Uterus (tissue), 4 donors: ENCODE measurements at places on chromosomes 3 and 15. TPM values are rescaled to one million over a fixed set of nuclear protein-coding genes. Genes with fewer than 3 reads are reported as not detected.

DNA sequence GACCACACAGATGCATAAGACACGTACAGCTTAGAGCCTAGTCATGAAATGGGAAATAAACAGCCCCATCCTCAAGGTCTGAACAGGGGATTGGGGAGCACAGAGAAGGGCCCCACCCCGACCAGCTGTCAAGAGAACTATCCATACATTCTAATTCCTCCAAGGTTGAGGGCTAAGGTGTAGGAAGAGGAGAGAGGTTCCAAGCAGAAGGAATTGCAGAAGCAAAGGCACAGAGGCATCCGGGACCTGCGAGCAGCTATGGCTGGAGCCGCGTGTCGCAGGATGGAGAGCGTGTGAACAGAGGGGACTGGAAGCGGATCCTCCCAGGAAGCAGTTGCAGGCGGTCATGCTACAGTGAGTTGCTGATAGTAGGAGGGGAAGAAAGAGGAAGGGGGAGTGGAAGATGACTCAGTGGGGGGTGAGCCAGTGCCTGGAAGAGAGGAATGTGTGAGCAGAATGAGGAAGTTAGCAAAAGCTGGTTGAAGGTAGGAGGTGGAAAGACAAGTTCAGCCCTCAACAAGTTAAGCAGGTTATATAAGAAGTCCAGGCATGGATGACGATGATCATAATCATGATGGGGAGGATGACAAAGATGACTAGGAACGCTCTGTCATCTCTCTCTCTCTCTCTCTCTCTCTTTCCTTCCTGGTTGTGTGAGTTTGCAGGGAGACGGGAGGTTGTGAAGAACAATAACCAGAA lies 89.7 kb downstream of the LIPC start:
- peak; percentile 28 for DNase-seq

- DNase-seq: no peak
Observed at GRCh38 chr3:56813653-56813960, 11.9 kb upstream of the ARHGEF3 start.

DNA sequence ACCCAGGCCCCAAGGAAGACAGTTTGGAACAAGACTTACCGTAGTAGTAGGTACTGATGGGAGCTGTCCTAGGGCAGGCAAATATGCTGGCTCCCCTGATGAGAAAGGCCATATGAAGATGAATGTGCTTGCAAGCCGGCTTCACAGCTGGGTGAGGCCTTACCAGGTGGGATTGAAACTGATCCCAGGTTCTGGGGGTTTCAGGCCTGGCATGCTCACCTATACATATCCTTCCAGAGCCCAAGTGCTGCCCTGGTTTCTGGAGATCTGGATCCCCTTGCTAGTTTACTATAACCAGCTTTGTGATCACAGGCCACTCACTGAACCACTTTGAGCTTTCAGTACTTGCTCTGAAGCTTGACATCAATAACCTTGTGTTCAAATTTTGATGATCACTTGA lies 274.3 kb downstream of the EPHB1 start:
- no peak for DNase-seq

Gene RAB6B
- total RNA-seq: 12.0 TPM

Gene CLDND1
- 134 TPM for total RNA-seq

- no peak for DNase-seq
Observed at GRCh38 chr15:37291920-37292319, 191.6 kb upstream of the MEIS2 start.

DNA sequence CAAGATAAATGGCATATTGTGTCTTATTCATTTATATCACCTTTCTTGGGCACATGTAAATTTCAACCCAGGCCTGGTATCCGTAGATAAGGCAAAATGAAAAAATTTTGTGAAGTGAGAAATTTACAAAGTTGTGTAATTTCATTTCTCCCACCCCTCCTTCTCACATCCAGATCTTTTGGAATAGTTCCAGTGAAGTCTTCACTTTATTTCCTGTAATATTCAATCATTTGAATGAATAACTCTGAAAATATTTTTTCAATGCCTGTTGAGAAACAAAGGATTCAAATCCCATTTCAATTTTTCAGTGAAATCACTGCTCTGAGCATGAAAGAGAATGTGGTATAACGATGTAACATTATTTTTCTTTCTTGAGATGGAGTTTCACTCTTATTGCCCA lies 53.4 kb downstream of the BTLA start:
- no peak for DNase-seq

DNA sequence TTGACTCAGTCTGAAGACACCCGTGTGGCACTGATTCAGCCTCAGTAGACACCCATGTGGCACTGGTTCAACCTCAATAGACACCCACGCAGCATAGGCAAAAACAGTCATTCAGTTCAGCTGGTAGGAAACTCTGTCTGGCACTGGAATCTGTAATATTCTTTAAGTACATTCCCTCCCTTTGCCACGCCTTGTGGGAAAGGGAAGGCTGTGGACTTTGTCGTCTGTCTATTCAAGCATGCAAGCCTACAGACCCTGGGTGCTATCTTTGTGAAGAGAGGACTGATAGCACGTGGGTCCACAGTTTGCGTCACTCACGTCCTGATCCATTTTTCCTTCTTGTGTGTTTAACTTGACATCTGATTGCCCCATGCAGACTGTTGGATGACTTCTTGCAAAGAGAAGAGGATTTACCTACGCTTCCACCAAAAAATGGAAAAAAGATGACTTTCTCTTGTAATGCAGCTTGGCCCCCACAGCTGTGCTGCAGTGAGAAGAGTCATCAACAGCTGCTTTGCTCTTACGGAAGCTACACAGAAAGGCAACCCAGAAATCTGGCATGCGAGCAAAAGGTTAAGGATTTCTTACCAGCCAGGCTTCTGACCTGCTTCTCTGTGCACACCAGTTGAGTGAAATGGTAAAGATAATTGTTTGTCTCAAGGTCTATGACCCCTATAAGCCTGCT lies 278.1 kb downstream of the ULK4 start:
- DNase-seq: no peak

Gene CYP1A2
- total RNA-seq: not detected

Gene SLC12A8
- 0.58 TPM for total RNA-seq

GRCh38 chr3:172546628-172547214 lies 23.5 kb upstream of the TNFSF10 start:
- DNase-seq: no peak

DNA sequence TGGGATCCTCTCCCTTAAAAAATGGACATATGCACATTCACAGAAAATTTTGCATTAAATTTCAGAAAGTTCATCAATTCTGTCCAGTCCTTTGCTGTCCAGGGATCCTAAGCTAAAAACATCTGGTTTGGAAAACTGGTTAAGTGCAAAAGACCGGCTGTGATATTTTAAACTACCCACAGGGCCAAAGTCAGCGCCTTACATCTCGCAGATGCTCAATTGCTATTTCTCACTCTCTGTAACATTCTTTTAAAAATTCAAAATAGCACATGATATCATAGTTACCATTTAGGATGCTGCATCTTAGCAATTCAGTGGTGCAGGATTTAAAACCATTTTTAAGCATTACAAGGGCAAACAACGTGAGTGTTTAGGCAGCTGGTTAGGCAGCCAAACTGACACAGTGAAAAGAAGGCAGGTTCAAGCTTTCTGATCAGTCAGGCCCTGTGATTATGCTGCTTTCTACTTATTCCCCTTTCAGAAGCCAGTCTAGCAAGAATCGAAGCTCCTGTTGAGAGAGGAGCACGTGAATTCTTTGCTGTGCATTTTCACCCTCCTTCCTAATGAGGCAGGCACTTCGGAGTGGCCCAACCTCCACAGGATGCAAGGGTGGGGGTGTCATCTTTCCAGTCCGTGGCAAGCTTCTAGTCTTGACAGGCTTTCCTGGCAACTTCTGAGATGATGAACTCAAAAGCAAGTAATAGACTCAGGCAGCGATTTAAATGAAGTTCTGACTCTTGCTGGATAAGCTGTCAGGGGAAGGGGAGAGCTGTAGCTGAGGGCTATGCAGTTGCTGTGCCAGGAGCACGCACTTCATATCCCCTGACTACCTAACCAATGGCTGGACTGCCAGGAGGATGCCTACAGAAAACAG lies 8.8 kb downstream of the PRICKLE2 start:
- DNase-seq: peak; percentile 45

- DNase-seq: no peak
Observed at GRCh38 chr3:159829539-159830227, 159.0 kb upstream of the IL12A start.

DNA sequence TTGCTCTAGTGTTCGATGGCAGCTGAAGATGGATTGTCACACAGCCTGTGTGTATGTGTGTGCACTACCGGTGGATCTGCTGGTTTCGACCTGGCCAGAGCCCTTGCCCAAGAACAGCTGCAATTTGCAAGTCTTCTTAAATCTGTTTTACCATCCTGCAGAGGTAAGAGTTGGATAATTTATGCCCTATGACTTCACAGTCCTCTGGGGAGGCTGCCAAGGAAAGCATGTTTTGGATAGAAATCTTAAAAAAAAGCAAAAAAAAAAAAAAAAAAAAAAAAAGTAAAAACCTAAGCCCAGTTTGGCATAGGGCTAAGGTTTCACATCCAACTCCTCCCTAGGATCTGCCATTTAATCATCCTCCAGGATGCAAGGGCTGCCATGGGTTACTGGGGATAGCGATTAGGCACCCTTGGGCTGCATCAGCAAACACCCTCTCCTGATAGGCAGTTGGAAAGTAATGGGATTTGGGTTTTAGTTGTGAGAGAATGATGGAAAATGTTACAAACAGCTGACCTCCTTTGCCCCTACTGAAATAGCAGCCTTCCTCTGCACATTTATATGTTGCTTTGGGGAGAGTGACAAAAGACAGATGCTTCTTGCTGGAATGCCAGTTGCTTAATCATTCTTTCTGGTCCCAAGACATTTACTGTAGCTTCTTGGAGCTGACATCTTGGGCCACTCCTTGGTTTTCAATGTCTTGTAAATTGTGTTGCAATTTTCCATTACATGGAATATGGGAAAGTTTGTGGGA lies 35.4 kb downstream of the CD200R1L start:
- peak; percentile 89 for DNase-seq

Gene LRTM1
- total RNA-seq: not detected

Gene SENP8
- 5.6 TPM for total RNA-seq

DNA sequence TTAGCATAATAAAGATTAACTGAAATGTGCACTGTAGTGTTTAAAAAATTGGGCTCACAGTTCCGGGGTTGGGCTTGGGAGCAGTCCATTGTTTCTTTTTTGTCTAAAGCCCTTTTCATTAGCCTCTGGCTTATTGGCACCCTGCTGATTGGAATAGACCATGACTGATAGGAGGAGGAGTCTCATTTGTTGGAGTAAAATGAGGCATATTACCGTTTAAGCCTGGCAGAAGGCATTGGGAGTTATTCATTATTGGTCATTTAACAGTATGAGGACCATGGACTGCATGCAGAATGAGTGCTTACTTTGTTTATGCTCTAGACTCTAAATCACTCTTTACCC lies 139.0 kb upstream of the CGNL1 start:
- no peak for DNase-seq

DNA sequence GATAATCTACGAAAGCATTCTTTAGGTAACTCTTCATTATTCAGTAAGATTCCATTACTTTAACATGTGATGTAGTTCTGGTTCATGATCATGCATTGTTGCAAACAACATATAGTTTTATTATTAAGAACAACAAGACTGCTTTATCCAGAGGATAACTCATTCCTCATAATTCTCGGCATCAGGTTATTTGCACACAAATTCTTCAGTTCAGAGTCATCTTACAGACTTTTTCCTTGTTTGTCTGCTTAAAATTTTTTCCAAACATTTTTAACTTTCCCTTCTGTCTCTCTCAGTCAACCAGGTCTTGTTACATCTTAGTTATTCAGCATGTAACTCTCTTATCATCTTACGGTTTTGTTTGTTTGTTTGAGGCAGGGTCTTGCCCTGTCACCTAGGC lies 60.1 kb downstream of the VGLL3 start:
- DNase-seq: no peak

Gene PDIA3
- total RNA-seq: 264 TPM

GRCh38 chr3:160671231-160671630 lies 5.7 kb upstream of the ARL14 start:
- no peak for DNase-seq

DNA sequence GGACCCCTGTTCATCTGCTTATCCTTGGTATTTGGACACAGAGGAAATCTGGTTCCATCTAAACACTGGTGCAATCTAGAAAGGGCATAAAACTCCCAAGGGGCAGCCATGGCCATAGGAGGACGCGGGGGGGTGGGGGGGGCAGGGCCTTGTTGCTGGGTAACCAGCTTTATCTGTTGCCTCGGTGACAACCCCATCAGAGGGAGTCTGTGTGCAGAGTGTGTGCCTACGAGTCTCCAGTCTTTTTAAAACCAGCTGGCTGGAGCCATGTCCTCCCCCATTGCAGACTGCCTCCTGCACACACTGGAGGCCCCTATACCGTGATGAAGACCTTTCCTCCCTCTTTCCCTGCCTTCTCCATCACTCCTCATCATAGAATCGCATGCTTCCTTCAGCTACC lies 26.4 kb upstream of the CORO2B start:
- no peak for DNase-seq

- DNase-seq: no peak
Observed at GRCh38 chr3:146209371-146209770, 41.5 kb downstream of the PLSCR4 start.

Gene BFSP2
- total RNA-seq: not detected

Gene IMPG2
- 0.70 TPM for total RNA-seq

GRCh38 chr15:91704343-91704742 lies 149.2 kb upstream of the SLCO3A1 start:
- no peak for DNase-seq

Gene NFKBIZ
- 119 TPM for total RNA-seq

Gene HHLA2
- total RNA-seq: not detected

Gene OR5AC2
- total RNA-seq: not detected
